NCI-H2107 (cell line): ENCODE measurements at places on chromosomes 6 and 20.

- no peak for DNase-seq
Measured at GRCh38 chr20:9977629-9978028, 57.2 kb upstream of the ANKEF1 start.

- no peak for DNase-seq
Measured at GRCh38 chr20:2462484-2462883, 8.1 kb downstream of the SNRPB start.

DNA sequence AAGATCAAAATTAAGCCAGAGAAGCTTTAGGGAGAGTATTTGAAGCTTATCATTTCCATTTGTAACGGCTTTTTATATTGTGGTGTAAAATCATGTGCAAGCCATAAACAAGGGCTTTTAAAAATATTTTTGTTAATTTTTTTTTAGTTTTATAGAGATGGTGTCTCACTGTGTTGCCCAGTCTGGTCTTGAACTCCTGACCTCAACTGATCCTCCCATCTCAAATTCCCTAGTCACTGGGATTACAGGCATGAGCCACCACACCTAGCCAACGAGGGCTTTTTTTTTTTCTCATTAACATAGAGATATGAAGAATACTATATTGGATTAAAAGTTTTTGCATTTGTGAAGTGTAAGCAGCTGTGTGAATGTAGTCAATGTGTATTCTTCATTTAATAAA is 29.1 kb downstream of the CDKAL1 start:
- no peak for DNase-seq

DNA sequence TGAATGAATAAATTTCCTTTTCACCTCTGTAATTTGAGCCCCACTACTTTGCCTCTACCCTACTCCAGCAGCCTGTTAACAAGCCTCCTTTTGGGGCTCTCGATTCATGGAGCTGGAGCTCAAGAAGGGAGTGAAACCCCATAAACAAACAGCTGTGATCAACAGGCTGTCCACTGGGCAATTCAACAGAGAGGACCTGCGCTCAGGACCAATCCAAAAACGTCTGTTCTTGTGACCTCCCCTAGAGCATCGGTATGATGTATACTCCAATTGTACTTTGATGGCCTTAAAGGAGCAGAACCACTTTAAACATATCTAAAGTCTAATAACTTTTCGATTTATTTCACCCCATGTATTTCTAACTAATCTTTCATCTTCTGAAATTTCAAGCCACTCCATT is 37.4 kb downstream of the HIVEP2 start:
- DNase-seq, result no peak

DNA sequence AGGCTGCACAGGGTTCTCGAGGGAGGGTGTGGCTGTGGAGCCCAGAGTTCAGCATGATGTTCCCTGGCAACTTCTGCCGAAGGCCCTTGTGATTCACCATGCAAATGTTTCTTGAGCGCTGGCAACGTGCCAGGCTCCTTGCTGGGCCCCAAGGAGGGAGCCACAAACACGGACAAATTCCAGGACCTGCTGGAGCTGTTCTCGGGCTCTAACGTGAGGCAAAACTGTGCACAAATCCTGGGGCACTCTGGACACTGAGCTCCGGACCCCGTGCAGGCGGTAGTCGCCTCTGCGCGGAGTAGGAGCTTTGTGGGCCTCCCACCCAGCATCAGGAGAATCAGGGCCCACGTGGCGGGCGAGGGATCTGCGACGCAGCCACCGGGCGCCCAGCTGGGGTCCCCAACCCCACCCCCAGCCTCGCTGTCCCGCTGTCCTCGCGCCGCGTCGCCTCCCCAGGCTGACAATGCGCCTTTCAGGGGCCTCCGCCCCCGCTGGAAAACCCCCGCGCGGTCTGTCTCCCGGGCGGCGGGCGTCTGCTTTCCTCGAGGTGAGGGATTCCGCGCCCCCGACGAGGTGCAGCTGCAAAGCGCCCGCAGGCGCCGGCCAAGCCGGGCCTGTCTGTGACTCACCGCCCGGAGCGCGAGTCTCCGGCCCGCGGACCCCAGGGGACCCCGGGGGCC is 31.7 kb upstream of the SCUBE3 start:
- DNase-seq, result no peak

GRCh38 chr6:125656287-125656870 is 93.1 kb upstream of the HEY2 start:
- no peak for DNase-seq

DNA sequence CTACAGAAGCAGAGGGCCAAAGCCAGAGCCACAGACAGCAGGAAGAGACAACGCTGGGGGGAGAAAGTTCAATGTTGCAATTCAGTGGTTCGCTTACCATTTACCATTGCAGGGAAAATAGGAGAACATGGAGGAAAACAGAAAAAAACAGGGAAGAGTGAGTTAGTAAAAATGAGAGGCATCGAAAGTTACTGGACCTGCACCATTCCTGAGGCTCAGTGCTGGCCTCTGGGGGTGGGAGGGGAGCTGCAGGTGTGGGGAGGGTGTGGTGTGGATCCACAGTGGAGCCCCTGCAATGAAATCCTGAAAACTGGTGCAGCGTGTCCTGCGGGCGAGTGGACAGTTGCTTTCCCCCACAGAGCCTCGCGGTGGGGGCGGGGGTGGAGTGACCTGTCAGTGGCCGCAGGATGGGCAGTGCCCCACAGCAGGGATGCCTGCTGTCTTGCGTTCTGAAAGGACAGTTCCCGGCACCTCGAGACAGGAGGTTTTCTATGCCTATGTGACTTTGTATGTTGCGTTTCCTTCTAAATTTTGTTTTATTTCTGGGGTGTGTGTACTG is 5.7 kb downstream of the TMEM181 start:
- DNase-seq, result no peak

- DNase-seq, result no peak
Measured at GRCh38 chr6:110859335-110859792, 15.2 kb upstream of the AMD1 start.

DNA sequence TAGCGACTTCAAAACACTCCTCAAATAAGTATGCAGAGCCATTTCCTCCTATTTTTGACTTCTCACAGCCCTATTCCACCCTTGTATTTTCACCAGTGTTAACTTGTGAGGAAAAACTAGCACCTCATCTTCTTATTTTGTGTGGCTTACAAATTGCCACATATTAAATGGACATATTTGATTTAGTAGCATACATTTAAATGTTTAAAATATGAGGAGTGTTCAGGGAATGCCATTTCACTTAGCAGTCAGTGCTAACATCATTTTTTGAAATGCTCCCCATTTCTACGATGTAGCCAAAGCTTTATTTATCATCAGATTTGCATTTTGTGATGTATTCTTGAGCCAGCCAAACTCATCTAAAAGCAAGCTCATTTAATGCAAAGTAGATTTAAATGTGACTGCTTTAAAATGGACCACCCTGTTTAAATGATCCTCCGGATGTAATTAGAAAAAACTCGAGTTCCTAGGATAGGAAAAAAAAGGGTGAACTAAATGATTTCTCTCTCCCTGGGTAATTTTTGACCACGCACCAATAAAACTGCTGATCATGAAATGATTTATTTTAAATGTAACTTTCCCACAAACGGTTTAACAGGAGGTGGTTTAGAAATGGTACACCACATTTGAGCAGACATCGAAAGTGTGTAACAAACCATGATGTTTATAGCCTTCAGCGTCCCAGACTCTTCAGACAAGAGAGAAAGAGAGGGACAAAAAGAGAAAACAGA is 172.6 kb downstream of the CD83 start:
- no peak for DNase-seq

DNA sequence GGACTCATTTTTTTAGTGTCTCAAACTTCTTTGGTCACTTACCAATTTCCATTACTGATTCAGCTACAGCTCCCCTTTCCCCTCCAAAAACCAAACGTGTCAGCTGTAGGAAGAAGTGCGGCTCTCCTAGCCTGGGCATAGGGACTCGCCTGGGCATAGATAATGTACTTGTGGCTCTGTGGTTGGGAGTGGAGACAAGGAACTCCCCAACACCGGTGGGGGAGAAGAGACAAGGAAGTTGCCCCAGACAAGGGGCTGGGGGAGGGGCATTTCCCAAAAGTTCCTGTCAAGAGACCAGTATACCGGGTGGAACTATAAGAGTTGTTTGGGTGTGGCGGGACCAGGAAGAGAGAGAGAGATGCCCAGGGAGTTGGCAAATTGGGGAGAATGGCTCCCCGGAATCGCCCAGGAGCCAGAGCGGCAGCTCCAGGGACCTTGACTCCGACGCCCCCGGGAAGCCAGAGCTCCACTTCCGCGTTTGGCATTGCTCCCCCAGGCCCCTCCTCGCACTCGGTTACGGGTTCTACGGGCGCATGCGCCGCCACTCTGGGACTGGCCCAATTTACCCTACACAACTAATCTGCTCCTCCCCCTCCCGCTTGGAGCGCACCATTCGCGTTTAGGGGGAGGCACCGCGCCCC is 871 bp upstream of the ZFAND3 start:
- DNase-seq, result peak; percentile 77

DNA sequence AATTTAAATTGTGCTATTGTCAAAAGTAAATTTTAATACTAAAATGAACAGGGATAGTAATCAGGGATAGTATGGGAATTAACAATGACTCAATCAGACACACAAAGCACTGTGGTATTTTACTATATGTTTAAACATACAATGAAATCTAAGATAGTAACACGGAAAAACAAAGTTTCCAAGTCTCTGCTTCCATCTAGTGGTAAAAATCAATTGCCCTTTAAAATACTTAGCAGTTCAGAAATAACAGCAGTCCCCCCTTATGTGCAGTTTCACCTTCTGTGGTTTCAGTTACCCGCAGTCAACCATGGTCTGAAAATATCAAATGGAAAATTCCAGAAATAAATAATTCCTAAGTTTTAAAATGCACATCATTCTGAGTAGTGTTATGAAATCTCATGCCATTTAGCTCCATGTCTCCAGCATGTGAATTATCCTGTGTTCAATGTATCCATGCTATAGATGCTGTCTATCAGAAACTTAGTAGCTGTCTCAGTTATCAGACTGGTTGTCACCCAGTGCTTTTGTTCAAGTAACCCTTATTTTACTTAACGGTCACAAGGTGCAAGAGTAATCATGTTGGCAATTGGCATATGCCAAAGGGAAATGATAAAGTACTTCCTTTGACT is 58.5 kb downstream of the AHI1 start:
- peak; percentile 10 for DNase-seq

DNA sequence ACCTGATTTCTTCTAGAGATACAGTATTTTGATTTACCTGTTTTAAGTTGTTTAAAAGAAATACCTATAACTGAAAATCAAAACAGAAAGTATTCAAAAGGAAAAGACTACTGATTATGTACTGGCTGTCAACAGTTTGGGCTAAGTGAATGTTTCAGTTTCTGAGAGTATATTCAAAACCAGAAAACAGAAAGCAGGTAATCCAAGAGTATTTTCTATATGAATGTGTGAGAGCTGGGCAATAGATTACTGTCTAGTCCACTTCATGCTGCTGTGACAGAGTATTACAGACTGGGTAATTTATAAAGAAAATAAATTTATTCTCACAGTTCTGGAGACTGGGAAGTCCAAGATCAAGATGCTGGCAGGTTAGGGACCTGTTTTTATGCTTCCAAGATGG is 261.0 kb downstream of the ARHGAP18 start:
- DNase-seq, result no peak

- no peak for DNase-seq
Measured at GRCh38 chr6:14985366-14985765, 260.5 kb upstream of the JARID2 start.

DNA sequence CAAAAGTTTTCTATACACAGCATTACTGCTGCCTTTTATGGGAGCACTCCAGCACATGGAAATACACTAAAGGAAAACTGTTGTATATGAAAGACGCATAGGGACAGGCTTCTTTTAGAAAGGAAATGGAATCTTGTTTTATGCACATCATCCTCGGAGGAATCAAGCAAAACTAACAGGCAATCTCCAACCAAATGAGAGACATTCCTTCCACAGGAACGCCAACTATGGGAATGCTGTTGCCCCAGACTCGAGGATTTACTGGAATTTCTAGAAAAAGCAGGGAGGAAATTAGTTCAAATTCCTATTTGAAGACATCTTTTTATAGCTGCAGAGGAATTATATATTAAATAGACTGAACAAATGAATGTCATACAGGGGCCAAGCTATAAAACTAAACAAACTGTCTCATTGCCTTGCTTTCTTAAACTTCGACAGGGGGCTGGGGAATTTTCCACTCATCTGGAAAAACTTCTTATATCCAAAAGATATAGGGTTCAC is 52.2 kb downstream of the LYRM4 start:
- no peak for DNase-seq

DNA sequence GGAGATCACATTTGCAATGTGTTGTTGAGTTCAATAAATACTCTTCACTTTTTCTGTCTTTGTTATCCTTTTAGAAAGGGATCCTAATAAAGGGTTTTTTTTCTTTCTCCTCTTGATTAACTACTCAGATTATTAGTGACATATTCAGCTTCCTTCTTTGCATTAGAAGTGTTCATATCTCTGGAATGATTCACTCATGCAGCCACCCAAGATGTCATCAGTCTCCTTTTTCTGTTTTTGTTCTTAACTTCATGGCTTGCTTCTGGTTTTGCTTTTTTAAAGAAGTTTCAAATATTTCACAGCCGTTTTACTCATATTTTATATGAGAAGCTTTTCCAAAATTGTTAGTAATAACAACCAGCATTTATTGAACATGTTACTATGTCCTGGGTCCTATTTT is 187.6 kb downstream of the TMEM242 start:
- DNase-seq, result no peak

DNA sequence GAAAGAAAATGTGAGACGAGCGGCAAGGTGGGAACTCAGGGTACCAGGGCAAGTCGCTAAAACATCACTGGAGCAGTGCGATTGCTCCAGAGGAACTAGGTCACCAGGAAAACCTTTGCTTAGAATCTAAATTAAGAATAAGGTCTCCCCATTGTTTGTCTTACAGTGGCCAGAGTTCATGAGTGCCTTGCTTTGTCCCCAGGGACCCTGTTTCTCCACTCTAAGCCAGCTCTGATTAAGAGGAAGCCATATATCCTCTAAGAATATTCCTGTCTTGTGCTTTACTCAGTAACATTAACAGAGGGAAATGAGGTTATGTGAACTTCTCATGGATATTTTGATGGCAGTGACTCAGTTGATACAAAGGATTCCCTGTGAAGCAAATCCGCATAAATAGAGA is 305.8 kb downstream of the CD83 start:
- no peak for DNase-seq
